Fibroblast of upper back skin (primary cell): ENCODE measurements at places on chromosomes 6 and 20.
A peak's percentile ranks its signal among the peaks of the same experiment; 100 is the strongest.

DNA sequence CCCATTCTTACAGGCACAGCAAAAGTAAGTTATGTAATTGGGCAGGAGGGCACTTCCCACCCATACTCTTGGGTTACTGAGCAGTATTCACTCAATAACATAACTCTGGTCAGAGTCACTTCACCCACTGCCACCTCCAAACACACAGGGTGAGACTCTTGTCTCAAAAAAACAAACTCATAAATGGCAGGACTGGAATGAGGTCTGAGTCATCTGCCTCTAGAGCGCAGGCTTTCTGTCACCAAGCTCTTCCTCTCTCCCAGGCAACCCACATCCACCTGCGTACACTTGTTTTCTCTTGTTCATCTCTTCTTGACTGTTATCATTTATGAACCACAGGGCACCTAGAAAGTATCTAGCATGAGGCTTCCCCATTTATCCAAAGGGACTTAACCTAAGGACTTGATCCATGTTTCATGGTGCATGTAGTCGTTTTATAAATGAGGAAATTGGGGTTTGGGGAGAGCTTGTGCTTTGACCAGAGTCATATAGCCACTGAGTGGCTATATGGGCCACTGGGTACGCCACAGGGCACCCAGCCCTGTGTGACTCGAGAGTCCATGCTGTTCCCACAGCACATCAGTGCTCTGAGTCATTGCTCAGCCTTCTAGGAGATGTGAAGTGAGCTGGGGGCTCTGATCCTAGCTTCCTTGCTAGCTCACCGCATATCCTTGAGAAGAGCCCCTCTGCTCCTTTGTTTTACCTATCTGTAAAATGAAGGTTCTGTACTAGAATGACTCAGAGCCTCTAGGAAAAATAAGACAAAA, 22.4 kb downstream of the C20orf173 start:
- no peak for DNase-seq

GRCh38 chr6:137105375-137105774, 60.6 kb upstream of the IL20RA start:
- DNase-seq, result no peak

- DNase-seq, result no peak
Observed at GRCh38 chr6:43219119-43219518, 10.2 kb downstream of the DNPH1 start.

DNA sequence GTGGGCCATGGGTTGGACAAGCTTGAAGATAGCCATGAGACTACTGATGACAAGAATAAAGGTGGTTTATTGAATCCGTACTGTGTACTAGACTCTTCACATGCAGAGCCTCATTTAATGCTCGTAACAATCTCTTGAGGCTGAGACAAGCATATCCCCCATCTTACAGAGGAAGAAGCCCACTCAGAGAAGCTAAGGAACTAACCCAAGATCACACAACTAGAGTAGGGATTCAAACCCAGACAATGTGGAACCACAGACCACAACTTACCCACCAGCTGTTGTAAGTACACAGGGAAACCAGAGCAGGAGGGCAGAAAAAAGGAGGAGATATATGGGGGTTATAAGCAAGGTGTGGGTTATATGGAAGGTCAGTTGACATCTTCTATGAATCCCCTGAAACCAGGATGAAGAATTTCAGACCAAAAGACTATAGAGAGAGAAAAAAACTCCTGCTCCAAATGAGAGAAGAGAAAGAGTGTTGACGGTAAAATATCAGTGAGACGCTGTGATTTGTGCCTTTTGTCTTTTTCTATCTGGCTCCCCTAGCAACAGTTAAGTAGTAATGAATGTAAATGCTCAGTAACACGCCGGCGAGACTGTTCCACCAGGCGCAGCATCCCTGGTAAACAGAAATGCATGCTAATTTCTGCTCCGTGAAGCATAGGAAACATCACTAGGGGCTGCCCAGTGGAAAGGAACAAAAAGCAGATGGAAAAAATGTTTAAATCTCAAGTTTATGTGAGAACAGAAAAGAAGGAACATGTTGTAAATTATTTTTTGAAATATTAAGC, 80.1 kb upstream of the SLC22A16 start:
- no peak for DNase-seq

DNA sequence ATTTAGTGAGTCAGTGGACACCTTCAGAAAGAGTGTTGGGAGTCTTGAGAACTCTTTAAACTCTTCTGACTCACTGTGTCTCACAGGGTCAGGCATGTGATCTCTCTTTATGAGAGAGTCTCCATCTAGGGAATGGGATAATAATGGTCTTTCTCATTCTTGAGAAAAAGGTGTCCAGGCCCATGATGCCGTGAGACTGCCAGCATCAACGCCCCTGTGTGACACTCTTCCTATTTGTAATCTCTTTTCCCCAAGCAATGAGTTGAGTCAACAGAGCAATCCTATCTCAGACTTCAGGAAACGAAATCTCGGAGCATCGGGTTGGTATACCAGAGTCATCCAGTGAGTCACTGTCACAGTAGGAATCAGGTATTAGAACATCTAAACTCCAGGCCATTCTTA, 82.3 kb upstream of the BMP2 start:
- DNase-seq, result no peak

DNA sequence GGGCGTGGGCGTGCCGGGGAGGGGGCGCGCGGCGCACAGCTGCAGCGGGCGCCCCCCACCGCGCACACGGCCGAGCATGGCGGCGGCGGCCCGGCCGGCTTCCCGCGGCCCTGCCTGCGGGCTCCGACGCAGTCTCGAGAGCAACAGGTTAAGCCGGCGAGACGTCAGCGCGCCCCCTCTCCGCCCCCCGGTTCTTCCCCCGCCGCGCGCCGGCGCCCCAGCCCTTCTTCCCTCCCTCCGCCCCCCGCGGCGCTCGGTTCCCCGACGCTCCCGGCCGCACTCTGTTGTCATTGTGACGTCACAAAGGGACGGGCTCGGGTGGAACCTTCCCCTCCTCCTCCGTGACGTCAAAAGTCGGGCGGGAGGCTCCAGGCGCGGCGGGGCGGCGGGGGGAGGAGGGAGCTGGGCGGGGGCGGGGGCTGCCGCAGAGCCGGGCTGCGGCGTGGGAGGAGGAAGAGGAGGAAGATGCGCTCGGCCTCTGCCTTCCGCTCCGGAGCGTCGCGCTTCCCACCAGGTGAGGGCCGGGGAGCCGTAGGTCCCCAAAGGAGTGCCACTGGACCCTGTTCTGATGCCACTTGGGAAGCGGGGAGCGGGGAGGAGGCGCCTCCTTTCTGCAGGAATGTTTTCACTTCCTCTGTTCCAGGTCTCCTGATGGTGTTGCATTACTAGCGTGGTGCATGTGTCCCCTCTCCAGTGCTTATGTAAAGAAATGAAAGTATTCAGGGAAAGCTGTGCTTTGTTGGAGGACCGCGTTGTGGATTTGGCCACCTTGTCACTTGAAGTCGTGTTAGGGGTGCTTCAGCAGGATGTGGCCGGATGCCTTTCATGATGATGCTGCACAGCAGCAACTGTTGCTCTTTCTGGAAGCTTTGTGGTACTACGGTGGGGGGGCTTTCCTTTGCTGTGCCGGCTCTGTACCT, 2.8 kb downstream of the JARID2 start:
- peak; percentile 97 for DNase-seq

DNA sequence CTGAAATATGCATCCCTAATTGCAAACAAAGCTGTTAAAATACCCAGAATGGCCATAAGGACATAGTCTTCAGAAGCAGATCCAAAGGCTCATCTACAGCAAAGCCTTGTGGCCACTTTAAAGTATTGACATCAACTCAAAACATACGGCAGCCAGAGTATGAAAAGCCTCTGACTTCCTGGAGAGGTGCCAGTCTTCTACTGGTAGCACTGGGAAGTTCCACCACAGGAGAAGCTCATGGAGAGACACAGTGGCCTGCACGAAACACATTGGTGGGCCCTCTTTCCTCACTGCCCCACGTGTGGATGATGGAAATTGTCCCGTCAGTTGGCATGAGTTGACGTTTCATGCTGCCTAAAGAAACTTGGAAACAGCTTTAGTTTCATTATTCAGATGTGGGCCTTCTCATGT, 202.6 kb upstream of the HEY2 start:
- DNase-seq, result peak; percentile 12

DNA sequence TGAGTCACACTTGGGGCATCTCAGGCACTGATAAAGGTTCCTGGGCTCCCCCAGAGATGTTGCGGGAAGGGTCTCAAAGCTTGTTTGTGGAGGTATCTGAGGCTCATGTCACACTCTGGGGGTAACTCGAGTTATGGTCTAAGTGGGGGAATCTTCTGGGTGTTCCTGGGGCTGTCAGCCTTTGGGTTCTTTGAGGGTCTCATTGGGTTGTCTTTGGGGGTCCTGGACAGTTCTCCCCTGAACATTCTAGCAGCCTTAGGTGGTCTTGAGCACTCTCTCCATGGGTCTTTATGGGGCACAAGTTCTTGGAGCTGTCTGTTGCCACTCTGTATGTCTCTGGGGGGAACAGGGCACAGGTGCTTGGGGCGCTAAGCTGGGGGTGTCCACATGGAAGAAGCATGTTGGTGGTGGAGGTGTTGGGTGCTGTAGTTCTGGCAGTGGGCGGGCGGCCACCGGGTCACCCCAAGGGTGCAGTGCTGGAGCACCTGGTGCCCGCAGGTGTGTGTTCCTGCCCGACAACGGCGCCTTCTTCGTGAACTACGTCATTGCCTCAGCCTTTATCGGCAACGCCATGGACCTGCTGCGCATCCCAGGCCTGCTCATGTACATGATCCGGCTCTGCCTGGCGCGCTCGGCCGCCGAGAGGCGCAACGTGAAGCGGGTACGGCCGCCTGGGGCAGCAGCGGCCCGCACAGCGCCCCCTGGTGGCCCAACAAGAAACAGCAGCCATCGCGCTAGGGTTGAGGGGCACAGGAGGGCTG, 7.1 kb upstream of the CAPN11 start:
- DNase-seq, result peak; percentile 49

DNA sequence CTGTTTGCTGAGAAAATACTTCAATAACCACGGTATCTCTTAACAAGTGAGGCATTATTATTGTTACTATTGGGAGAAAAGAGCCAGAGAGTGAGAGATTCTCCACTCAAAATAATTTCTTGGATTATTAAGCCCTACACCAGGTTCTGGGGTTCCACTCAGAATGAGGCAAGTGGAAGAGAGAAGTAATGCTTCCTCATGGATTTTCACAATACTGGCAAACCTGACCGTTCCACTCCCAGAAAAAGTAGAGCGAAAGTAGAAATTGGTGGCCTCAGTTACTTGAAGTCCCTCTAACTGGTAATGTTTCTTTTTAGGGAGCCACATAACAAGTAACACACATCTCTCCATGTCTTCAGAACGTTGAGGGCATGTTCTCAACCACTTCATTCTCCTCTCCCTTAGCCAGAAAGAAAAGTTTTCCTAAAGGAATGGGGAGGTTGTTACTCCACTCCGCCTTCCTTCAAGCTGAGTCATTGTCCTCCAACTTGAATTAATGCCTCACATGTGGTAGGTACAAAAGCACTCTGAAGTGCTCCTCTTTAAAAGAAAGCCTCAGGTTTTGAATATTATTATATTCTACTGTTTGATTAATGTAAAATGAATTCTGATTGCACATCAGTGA, 1.9 kb downstream of the BAG2 start:
- peak; percentile 84 for DNase-seq

DNA sequence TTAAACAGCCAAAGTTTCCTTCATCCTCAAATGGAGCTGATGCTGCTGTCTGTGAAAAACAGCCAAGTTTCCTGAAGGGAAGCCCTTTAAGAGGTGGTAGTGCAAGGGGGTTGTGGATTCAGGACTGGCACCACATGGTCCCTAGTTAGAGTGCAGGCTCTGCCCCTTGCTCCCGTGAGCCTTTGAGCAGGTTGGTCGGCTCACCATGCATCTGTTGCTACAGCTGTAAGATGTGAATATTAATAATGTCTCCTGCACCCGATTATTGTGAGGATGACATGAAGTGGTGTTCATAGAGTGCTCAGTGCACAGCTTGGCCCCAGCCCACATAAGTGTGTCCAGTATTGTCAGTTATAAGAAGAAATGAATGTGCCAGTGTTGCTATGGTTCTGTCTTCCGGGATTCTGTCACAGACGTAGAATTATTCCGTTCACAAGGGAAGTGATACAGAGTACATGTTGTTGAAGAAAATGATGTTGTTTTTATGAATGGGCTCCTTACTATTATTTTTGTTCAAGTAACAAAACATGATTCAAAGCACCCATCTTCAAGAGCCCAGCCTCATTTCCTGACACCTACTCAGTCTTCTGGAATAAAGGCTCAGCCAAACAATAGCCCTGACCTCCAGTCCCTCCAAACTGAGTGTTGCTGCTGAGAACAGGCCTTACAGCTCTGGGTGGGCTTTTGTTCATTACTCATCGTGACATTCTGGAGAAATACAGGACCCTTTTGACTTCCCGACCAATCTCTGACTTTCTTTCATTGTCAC, 2.9 kb upstream of the PKIG start:
- DNase-seq, result no peak

DNA sequence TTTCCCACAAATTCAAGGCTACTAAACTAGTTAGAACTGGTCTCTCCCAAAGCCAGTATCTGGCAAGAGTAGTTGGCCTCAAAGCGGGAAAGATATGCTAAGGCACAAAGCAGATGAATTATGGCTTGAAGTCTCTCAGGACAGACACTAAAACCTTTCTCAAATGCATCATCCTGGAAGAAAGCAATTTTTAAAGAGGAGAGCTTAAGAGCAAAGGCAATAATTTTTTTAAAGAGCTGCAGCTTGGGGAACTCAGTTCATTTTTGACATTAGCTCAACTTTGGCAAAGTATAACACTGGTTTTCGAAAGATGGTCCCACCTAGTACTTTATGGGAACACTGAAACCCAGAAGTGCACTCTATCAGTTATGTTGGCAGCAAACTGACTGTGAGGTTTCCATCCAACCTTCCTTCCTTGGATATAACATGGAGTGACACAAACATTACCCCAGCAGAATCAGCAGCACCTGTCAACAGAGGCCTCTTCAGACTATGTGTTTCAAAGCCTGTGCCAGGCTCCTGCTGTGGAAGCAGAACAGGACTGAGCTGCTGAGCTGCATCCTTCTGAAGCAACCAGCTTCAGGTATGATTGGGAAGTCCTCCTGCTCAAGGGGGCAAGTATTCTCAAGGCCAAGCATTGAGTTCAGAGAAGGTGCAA, 852.3 kb upstream of the HS3ST5 start:
- no peak for DNase-seq

DNA sequence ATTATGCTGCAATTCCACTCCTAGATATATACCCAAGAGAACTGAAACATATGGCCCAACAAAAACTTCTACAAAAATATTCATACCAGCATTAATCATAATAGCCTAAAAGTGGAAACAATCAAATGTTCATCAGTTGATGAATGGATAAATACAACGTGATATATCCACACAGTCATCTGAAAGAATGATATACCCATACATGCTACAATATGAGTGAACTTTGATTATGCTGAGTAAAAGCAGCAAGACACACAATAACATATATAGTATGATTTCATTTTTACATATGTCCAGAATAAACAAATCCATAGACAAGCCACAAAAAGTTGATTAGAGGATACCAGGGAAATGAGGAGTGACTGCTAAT, 30.7 kb downstream of the CDK19 start:
- DNase-seq, result no peak

DNA sequence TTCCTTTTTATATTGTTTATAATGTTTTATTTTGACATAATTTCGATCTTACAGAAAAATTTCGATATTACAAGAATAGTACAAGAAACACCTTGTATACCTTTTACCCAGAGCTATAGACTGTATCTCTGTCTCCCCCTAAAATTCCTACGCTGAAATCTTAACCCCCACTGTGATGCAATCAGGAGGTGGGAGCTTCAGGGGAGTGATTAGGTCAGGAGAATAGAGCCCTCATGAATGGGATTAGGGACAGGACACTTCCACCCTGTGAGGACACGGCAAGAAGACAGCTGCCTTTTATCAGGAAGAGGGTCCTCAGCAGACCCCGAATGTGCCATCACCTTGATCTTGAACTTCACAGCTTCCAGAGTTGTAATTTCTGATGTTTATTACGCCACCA, 148.7 kb upstream of the C6orf118 start:
- DNase-seq, result no peak
